Stimulated activated CD4-positive, alpha-beta T cell treated with anti-CD3 and anti-CD28 coated beads, Interleukin-4, amount 100 ng/mL, for 1 hour (primary cell): ENCODE measurements at places on chromosomes 6 and 20.

DNA sequence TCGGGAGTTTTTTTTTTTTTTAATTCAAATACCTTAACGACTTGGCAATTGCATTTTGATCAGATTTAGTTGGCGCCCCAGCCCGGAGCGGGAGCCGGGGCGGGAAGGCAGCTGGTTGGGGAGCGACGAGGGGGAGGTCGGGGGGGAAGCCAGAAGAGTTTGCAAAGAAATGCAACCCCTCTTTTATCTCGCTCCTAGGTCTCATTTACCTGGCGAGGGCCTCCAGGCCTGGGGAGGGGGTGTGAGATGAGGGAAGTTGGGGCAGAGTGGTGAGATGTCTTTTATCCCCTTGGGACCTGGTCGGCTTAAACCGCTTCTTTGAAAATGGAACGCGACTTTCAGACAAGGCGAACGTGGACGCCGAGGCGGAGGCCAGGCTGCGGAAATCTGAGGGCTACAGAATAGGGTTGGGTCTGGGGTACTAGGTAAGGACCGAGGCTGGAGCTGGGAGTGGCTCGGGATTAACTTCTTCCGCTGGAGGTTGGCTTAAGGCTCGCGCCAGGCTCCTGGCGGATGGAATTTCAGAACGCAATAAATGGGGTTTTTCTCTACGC is 40.3 kb downstream of the NCR2 start:
- DNase-seq: no peak

DNA sequence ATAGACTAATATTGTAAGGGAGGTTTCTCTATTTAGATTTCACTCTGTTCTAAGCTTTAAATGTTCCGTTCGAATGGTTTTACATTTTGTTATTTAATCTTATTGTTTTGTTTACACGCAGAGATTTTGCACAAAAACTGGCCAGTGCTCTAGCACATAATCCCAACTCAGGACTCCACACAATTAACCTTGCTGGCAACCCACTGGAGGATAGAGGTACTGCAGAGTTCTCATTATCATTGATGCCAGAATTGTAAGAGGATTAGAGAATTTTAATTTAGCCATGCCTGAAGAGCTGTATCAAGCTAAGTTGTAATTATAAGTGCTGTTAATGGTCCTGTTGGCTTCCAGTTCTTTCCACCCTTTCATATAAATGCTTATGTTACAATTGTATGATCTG is 179.7 kb upstream of the SCGN start:
- DNase-seq: no peak

DNA sequence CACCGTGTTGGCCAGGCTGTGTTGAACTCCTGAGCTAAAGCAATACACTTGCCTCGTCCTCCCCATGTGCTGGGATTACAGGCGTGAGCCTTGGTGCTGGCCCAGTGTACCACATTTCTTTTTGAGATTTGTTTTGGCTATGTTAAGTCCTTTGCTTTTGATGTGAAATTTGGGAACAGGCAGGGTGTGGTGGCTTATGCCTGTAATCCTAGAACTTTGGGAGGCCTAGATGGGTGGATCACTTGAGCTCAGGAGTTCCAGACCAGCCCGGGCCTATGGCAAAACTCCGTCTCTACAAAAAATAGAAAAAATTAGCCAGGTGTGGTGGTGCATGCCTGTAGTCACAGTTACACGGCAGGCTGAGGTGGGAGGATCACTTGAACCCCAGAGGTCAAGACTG is 40.2 kb downstream of the GINS1 start:
- no peak for DNase-seq

- DNase-seq: no peak
These were observed 56.5 kb downstream of the MOXD1 start for GRCh38 chr6:132344811-132345210.

GRCh38 chr6:154945271-154945890 is 49.7 kb upstream of the TIAM2 start:
- DNase-seq: no peak

DNA sequence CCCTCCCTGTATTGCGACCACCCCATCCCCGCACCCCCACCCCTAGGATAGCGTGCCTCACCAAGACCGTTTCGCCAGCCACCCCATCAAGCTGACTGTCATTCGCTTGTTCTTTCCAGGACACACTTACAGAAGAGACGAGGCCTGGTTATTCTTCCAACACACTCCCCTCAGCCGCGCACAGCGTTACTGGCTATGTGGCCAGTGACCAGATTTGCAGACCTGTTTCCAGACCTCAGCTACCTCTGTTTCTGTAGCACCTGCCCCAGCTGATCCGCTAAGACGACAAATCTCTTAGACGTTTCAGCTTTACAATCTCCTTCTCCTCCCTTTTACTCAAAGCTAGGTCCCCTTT is 26.1 kb downstream of the HLA-F start:
- no peak for DNase-seq

DNA sequence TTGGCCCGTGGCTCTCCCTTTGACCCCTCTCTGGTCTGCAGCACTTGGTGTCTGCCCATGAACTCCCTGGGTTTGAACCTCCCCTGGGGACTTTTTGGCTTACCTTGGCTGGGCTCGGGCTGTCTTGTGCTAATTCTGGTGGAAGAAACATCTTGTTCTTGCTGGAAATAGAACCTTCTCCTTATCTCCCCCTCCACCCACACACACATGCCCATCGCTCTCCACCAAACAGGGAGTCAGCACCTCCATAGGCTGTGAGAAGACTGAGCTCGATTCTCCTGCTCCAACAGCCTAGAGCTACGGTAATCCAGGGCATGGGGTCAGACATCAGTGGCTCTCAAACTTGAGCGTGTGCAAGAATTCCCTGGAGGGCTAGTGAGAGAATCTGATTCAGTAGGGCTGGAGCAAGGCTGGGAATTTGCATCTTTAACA is 114.4 kb upstream of the SLC22A23 start:
- no peak for DNase-seq
